ENCODE measurements at places on chromosomes 5 and 9.
A peak's percentile ranks its signal among the peaks of the same experiment; 100 is the strongest.

GRCh38 chr5:146003852-146004251, 67.5 kb downstream of the SH3RF2 start:
- no peak for DNase-seq

DNA sequence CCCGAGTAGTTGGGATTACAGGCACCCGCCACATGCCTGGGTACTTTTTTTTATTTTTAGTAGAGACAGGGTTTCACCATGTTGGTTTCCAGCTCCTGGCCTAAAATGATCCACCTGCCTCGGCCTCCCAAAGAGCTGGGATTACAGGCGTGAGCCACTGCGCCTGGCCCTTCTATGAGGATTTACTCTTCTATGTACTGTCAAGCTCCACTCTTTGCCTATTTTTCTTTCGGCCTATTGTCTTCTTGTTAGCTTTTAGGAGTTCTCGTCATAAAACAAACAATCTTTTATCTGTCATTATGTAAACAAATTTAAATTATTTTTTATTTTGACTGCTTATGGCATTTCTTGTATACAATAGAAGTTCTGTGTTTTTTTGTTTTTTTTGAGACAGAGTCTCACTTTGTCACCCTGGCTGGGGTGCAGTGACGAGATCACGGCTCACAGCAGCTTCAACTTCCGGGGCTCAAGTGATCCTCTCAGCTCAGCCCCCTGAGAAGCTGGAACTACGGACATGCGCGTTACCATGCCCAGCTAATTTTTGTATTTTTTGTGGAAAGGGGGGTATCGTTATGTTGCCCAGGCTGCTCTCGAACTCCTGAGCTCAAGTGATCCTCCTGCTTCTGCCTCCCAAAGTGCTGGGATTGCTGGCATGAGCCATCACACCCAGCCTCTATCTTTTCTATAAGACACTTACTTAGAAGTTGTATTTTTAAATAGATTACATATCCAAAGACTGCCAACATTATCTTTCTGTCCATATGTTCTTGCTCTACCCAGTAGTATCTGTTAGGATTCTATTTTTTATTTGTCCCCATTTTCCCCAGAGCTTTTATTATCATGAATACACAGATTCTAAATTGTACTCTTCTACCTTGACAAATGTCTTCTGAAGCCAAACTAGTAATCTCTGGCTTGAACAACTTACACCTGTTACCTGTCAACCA, 29.2 kb downstream of the CSNK1A1 start:
- no peak for DNase-seq

DNA sequence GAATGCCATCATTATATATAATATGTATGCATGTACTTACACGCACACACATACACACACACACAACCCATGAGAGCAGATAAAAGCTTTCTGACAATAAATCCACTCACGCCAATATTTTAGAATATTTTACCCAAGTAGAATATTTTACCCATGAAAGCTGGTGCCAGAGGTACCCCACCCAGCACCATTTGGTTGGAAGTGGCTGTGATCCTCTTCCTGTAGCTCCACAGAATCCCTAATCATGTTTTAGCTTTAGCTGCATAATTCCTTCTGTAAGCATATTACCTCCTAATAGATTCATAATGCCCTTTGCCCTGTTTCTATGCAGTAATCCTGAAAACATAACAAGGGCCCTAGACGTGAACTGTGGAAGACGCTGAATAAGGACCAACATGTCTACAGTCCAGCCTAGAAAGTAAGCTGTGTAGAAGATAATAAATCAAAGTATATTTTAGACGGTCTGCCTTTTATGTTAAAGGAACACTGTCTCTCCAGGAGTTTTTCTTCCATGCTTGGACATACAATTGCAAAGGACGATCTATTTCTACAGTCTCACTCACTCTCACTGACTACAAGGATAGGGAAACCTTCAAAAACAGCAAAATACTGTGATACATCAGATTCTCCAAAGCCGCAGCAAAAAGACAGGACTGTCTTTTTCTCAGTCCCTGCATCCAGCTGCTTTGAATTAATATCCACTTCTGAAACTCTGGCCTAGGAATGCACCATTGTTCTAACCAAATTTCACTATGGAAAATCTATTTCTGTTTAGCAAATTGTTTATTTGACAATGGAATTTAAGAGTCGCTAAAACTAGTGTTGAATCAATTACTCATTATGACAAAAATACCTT, 98.2 kb downstream of the USP20 start:
- DNase-seq, result no peak

DNA sequence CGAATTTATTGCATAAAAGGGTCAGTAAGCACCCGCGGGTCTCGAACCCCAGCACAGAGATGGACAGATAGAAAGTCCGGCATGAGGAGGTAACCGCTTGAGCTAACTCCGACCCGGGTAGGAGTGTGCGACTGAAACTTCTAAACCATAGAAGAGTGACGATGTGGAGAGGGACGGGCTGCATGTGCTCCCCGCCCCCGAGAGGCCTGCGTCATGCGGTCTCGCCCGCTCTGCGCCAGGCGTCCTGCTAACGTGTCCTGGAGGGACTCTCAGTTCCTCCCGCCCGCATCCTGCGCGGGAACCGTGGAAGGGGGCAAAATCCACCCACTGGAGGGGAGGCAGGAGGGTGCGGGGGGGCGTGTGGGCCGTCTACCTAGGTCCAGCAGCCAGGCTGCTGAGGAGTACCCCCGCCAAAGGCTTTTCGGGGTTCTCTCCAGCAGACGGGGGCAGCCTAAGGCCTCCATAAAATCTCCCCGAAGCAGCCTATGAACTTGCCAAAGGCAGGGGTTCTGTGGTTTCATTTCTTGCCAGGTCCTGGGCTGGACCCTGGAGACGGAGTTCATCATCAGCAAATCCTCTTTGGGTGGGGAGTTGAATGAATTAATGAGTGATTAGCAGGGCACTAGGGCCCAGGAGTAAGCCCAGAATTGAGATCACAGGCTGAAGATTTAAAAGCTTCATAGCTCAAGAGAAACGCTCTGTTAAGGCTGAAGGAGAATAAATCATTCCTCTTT, 51.9 kb downstream of the TGFBI start:
- DNase-seq, result peak; percentile 44

DNA sequence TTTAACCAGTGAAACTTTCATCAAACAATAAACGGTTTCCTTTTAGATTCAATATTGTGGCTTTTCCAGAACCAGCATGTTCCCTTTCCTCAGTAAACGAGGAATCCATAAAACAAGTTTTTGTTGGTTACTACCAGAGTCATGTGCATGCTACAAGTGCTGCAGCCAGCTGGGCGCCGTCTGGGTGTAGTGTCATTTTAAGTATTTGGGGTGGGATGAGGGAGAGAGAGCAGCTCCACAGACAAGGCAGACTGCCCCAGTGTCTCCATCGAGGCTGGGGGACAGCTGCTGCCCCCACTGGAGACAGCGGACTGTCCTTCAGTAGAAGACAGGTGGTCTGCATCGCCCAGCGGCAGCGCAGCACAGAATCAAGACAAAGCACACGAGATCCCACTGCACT, 17.3 kb downstream of the ARPC5L start:
- DNase-seq, result no peak

- no peak for DNase-seq
These were observed 70.2 kb downstream of the PSMB7 start for GRCh38 chr9:124345063-124345462.

Measured in activated CD4-positive, alpha-beta T cell treated with anti-CD3 and anti-CD28 coated beads for 24 hours (primary cell).